Adrenal gland (tissue), 19 donors: ENCODE measurements at places on chromosomes 7 and 10.

GRCh38 chr10:77580482-77580881 is 57.1 kb downstream of the KCNMA1 start:
- DNase-seq: no peak

DNA sequence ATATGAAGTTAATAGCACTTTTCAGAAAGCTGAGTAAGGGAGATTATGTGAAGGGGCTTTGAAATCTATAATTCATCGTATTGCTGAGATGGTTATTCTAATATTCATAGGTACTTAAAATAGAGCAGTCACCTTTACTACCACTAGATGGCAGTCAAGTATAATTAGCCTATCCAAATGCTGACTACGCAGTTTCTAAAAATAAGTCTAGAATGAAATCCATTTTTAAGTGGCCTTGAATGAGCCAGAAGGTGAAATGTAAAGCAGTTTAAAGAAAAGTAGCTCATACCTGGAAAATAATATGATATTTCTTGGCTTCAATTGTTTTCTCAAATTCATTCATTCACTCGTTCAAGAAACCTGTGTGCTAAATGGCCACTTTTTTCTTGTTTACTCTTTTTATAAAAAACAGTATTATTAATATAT is 1277.1 kb downstream of the GATA3 start:
- no peak for DNase-seq

DNA sequence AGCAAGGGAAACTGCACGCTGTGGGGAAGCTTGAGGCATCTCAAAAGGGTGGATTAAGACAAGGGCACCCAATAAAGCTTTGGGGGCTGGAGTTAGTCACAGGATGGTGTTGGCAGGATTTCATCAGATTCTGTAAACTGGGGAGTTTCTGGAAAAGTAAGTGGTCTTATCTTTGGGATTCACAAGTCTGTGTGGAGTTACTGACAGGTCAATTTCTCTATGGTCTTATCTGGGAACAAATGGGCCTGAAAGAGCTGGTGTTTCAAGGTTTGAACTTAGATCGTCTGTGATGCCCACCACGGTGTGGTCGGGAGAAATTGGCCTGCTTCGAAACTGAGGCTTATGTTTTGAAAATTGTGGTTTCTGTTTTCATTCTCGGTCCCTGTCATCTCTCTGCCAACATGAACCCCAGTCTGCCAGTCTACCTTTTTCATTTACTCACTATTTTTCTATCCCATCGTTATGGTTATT is 23.8 kb upstream of the AOAH start:
- no peak for DNase-seq

GRCh38 chr7:6446838-6447580 is 745 bp downstream of the DAGLB start:
- peak; percentile 91 for DNase-seq

- no peak for DNase-seq
Measured at GRCh38 chr7:122652876-122653275, 46.0 kb downstream of the RNF133 start.
